ENCODE measurements at places on chromosomes 1 and 21. TPM values are rescaled to one million over a fixed set of nuclear protein-coding genes. Genes with fewer than 3 reads are reported as not detected.

DNA sequence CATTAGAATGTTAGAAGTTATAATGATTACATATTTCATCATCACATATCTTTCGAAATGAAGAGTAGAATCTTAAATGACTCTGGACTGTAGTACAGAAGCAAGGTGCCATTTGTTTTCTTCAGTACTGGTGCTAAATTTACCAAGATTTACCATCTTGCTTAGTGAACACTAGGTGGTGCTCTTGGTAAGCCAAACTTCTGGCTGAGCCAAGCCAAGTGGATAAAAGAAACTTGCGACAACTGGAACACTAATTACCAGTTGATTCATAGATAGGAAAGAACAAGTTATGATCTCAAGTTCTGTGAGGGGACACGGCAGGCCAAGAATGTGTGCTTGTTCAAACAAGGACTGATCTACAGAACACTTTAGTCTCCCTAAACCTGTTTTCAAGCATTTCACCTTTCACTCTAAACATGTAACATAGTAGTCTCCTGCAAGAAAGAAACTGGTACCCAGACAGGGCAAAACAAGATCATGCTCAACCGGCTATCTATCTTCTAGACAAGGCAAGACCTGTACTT, 19.8 kb downstream of the SPRTN start:
- no peaks in the 10 kb centered on the region for H3K4me1 ChIP-seq
- DNase-seq = peak; percentile 75
- peaks cover 11% of the 10 kb centered on the region for H3K36me3 ChIP-seq
- H3K4me3 ChIP-seq = no peak overlapping the region

GRCh38 chr1:219066631-219067349, 106.9 kb upstream of the LYPLAL1 start:
- no peaks in the 10 kb centered on the region for H3K4me1 ChIP-seq
- no peak overlapping the region for H3K4me3 ChIP-seq
- DNase-seq = no peak
- no peaks in the 10 kb centered on the region for H3K36me3 ChIP-seq
- no peak overlapping the region for H3K27ac ChIP-seq
- H3K27me3 ChIP-seq = no peaks in the 10 kb centered on the region

- H3K36me3 ChIP-seq = peaks cover 47% of the 10 kb centered on the region
- H3K27ac ChIP-seq = no peak overlapping the region
- H3K27me3 ChIP-seq = no peaks in the 10 kb centered on the region
- no peak for DNase-seq
- H3K4me3 ChIP-seq = no peak overlapping the region
Observed at GRCh38 chr1:19073311-19074186, 117.1 kb upstream of the IFFO2 start.

The GPR89A gene
- total RNA-seq = 31.9 TPM

The EPHB2 gene
- not detected for total RNA-seq

All from natural killer cell (primary cell).